ENCODE measurements at places on chromosomes 12 and 14.

DNA sequence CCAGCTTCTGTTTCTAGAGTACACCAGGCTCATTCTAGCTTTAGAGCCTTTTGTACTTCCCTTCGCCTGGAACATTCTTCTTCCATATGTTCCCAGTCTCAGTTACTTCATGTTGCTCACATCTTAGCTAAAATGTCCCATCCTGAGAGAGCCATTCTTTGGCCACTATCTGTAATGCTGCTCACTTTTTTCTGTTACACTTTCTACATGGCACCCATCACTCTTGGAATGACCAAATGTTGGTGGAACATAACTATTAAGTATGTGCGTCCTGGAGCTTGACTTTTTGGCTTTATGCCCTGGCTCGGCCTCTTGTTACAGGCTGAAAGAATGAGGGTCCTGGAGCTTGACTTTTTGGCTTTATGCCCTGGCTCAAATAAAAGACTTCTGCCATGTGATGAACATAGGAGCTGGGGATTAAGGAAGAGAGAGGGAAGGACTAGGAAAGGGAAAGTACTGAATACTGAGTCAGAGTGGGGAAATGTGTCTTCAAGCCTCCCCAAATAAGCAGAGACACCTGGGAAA is 442.9 kb upstream of the ATP2B1 start:
- DNase-seq: no peak

DNA sequence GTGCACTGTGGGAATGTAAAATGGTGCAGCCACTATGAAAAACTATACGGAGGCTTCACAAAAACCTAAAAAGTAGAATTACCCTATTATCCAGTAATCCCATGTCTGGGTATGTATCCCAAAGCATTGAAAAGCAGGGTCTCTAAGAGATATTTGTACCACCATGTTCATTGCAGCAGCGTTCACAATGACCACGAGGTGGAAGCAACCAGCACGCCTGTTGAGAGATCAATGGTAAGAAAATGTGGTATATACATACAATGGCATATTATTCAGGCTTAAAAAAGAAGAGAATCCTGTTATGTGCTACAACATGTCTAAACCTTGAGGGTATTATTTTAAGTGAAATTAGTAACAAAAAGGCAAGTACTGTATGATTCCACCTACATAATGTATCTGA is 910 bp upstream of the NOPCHAP1 start:
- DNase-seq: no peak

GRCh38 chr14:102901633-102902032 is 20.8 kb upstream of the AMN start:
- no peak for DNase-seq

GRCh38 chr12:113862590-113863454 is 103.3 kb downstream of the RBM19 start:
- peak; percentile 7 for DNase-seq

GRCh38 chr14:66638689-66639088 is 130.7 kb downstream of the GPHN start:
- no peak for DNase-seq

- no peak for DNase-seq
Observed at GRCh38 chr12:27564612-27565213, 40.7 kb downstream of the PPFIBP1 start.

DNA sequence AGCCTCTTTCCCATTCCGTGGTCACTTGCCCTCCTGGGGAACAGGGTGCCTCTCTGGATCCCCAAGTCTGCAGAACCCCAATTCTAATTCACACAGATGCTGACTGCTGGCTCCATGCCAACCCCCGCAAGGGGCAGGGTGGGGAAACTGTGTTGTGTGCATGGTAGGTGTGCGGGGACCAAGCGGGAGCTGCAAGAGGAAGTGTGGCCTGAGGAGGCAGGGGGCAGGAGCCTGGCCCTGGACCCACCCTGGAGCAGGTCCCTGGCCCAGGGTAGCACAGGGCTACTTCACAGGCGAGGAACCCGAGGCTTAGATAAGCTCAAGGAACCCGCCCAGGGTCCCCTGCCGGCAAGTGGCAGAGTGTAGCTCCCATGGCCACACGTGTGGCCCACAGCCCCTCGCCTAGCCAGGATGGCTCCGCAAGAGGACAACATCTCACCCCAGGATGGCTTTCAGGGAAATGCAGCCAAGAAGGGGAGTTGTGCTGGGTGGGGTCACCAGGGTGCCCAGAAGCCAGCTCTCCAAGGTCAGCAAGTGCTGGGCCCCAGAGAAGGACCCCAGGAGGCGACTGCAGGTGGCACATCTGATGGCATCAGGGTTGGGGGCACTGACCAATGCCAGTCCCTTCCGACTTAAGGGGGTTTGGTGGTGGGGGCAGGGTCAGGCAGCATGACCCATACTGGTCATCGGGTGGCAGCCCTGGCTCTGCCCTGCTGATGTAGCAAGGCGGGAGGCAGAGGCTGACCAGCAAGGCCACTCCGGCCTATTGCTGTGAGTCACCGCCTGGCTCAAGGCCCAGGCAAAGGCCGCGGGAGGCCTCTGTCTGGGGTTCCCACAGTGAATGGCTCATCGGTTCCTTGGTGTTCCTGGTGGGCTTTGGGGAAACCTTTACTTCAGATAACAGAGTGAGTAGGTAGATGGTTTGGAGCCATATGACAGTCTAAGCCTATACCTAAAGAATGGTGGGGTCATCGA is 37.3 kb upstream of the EML1 start:
- no peak for DNase-seq

DNA sequence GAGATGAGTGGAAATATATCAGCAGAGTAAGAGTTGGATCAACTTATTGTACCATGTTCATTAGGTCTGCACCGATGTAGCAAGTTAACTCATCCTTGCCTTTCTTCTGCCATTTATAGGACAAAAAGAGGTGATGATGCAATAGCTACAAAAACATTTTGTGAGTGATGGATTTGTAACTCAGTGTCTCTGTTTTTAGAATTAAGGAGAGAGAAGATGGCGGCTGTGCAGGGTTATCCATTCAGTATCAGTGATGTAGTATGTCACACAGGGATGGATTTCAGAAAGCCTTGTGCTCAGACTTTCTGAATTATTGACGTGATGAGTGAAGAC is 62.1 kb upstream of the GNPNAT1 start:
- no peak for DNase-seq

GRCh38 chr12:118307069-118307954 is 65.4 kb downstream of the TAOK3 start:
- DNase-seq: peak; percentile 40

DNA sequence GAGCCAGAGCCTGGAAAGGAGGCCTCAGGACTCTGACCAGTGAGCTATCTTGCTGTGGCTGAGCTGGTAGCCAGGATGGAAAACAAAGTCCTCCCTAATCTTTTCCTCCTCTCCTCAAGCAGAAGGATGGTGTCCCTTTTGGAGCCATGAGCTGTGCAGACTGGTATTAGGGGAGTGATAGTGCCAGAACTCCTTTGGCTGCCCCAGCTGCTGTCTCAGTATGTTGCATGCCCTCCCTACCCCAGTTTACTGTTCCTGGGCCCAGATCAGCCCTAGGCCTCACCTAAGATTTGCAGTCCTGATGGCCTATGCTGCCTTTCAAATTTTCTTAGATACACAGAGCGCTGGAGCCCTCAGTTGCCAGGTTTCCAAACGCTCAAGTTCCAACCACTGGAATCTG is 150.3 kb upstream of the ALG10B start:
- no peak for DNase-seq

DNA sequence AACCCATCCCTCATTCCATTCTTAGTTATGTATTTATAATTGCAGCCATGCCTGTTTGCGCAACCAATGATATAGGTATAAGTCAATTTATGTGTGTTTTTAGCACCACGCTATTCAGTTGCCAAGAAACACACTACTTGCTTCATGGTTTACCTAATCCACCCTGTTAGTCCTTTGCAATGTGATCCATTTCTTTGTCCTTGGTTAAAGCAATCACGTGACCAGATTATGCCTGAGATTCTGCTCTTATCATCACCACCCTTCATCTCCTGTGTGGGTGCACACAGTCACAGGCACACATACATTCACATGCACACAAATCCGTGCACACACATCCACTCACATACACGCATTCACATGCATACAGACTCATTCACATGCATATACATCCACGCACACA is 52.3 kb upstream of the KCNA5 start:
- no peak for DNase-seq

- peak; percentile 55 for DNase-seq
Observed at GRCh38 chr12:49636979-49637755, 13.8 kb downstream of the PRPF40B start.

GRCh38 chr14:99945732-99946651 is 119.2 kb upstream of the EVL start:
- DNase-seq: no peak

GRCh38 chr14:64502887-64503433 is 678 bp downstream of the ZBTB25 start:
- DNase-seq: peak; percentile 18

- no peak for DNase-seq
Observed at GRCh38 chr12:12839873-12840579, 26.9 kb downstream of the DDX47 start.

DNA sequence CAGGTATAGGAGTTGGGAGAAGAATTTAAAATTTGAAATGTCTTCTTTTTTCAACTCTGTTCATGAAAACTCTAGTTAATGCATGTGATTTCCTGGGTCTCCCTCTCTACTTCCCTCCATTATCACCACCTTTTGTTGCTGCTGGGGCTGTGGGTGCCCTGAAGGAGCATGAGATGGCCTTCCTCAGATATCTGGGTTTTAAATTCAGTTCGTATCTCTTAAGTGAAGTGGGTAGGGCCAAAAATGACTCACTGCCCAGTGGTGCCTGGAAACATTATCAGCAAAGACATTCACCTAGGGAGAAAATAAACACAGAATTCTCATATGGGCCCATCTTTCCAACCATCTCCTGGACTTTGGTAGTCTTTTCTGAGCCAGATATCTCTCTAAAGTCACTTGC is 234.9 kb upstream of the PLEKHG7 start:
- no peak for DNase-seq

- DNase-seq: peak; percentile 4
Observed at GRCh38 chr14:77498984-77499527, 440 bp upstream of the ISM2 start.

DNA sequence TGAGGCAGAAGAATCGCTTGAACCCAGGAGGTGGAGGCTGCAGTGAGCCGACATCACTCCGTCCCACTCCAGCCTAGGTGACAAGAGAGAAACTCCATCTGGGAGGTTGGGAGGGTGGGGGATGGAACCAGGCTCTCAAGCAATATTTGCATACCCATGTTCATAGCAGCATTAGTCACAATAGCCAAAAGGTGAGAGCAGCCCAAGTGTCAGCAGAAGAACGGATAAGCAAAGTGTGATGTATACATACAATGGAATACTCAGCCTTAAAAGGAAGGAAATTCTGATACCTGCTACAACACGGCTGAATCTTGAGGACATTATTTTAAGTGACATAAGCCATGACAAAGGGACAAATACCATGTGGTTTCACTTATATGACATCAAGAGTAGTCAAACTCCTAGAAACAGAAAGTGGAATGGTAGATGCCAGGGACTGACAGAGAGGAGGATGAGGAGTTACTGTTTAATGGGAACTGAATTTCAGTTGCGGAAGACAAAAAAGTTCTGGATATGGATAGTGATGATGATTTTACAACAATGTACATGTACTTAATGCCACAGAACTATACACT is 11.6 kb downstream of the DAD1 start:
- DNase-seq: no peak

Data from activated naive CD8-positive, alpha-beta T cell treated with anti-CD3 and anti-CD28 coated beads, Interleukin-2, amount 50 U/mL, for 24 hours (primary cell).